ENCODE measurements at places on chromosomes 16 and 17. TPM values are rescaled to one million over a fixed set of nuclear protein-coding genes. Genes with fewer than 3 reads are reported as not detected.

- no peaks in the 10 kb centered on the region for H3K36me3 ChIP-seq
- no peaks in the 10 kb centered on the region for H3K27me3 ChIP-seq
- no peak overlapping the region for H3K27ac ChIP-seq
Observed at GRCh38 chr16:9859701-9860327, 322.4 kb downstream of the GRIN2A start.

DNA sequence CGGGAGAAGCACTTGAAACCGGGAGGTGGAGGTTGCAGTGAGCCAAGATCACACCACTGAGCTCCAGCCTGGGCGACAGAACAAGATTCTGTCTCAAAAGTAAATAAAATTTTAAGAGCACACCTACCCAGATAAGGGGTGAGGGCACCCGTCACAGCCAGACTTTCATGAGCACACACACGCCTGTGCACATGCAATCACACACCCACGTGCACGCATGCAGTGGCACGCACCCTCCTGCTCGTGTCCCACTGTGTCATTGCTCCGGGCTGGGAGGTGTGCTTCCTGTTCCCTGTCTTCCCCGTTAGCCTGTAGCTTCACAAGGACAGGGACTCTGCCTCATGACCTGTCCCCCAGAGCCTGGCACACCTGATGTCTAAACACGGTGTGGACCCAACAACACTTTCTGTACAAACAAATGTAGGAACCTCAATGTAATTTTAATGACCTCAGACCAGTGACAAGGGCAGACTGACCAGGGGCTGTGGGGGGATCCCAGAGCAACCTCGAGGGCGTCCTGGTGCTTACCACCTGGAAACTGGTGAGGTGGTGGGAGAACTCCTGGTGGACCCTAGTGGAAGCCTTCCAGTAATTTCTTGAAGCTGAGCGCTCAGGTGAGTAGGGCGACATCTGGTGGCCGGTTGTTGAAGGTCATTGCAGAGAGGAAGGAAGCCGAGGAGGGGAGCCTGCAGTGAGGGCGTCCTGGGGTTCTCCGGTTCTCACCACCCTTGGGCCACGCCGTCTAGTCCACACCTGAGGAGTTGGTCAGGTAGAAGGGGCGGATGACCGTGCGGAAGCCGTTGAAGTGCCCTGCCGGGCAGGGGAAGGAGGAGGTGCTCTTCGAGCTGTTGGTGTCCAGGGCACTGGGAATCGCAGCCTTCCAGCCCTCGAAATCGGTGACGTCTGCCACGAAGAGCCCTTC, 8.6 kb downstream of the LGALS3BP start:
- peaks cover 32% of the 10 kb centered on the region for H3K4me1 ChIP-seq
- no peak overlapping the region for H3K27ac ChIP-seq
- no peak overlapping the region for H3K4me3 ChIP-seq
- no peaks in the 10 kb centered on the region for H3K27me3 ChIP-seq
- DNase-seq = peak; percentile 94
- no peaks in the 10 kb centered on the region for H3K36me3 ChIP-seq

DNA sequence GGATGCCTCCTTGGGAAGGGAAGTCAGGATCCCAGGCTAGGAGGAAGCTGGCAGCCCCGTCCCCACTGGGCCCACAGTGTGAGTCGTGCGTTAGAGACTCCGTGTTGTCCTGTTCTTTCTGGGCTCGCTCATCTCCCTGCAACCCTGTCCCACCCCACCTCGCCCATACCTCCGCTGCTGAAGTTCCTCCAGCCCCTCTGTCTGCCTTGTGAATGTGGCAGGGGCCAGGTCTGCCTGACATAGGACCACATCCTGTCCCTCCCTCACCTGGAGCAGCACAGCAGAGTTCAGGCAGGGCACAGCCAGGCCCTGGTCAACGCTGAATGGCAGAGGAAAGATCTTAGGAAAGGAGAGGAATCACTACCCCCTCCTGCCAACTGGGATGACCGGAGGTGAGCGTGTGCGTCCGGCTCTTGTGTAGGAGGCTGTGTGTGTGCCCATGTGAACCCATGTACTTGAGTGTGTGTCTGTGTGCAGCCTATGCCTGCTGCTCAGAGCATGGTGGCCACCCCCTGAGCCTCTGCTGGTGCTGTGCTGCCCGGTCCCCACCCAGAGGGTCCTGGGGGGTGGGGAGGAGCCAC, 12.8 kb downstream of the KCNJ18 start:
- no peaks in the 10 kb centered on the region for H3K36me3 ChIP-seq
- no peaks in the 10 kb centered on the region for H3K4me1 ChIP-seq
- peaks cover 19% of the 10 kb centered on the region for H3K27me3 ChIP-seq
- no peak overlapping the region for H3K4me3 ChIP-seq

SMTNL2 gene
- 0.23 TPM for total RNA-seq

DNA sequence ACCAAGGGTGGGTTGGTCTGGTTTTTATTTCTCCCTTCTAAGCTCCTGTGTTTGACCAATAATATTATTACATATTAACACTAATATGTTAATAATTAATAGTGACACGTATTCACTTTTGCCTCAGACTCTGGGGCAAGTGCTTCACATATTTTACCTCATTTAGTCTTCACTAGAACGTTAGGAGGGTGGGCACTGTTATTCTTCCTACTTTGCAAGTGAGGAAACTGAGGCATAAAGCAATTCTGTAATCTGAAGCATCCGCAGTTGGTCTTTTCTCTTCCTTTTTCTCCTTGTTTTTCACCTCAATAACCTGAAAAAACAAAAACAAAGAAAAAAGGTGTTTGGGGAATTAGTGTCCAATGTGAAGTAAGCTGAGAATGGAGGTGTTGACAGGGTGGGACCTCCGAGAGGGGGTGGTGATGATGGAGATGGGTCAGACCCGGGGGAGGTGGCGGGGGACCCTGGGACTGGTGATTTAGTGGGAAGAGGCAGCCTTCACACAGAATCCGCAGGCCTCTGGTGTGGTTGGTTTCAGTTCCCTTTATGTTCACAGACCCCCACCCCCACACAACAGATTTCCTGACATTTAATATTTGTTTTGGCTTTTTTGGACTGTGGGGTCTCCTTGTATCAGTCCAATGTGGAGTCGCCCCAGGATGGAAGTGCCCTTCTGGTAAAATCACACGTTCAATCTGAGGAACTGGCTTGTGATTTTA, 3.7 kb downstream of the CDH1 start:
- H3K27me3 ChIP-seq = no peaks in the 10 kb centered on the region
- H3K4me1 ChIP-seq = peaks cover 3% of the 10 kb centered on the region
- DNase-seq = no peak
- no peak overlapping the region for H3K27ac ChIP-seq
- H3K4me3 ChIP-seq = no peak overlapping the region
- H3K36me3 ChIP-seq = no peaks in the 10 kb centered on the region

DNA sequence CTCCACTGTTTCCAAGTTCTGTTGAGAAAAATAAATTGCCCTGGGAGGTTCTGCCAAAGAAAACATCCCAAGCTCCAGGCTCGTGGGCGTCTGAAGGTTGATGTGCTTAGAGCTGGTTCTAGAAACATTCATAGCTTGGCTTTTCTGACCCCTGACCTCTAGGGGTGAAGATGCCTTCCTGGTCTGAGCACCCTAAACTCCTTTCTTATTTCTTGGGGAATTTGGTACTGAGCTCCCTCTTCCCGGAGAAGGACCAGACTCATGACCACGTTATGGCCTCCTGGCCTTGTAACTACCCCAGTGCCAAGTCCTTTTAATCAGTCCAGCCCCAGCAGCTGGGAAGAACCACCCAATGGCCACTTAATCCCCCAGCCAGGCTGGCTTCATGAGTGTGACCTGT, 66.4 kb downstream of the MYH11 start:
- H3K27me3 ChIP-seq = no peaks in the 10 kb centered on the region
- DNase-seq = no peak
- H3K4me3 ChIP-seq = no peak overlapping the region
- no peaks in the 10 kb centered on the region for H3K4me1 ChIP-seq
- no peaks in the 10 kb centered on the region for H3K36me3 ChIP-seq
- H3K27ac ChIP-seq = no peak overlapping the region

DNA sequence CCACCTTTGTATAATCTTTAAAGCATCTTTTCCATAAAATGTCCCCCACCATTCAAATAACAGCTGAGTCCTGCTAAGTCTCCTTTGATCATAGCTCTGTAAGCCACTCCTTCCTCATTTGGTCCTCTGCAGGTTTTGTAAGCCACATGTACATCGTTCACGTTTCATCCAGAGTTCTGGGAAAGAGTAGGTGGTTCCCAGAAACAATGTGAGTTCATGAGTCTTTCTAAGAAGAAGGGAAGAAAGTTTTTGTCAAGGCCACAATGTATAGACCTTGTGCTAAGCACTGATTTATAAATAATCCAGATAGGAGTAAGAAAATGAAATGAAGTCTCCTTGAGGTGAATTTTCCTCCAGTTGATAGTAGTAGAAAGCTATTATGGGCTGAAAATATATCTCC, 8.7 kb upstream of the ANKS4B start:
- H3K27me3 ChIP-seq = no peaks in the 10 kb centered on the region
- H3K27ac ChIP-seq = no peak overlapping the region
- no peaks in the 10 kb centered on the region for H3K36me3 ChIP-seq
- no peak for DNase-seq

TRPV3 gene
- 1.6 TPM for total RNA-seq

PRR29 gene
- not detected for total RNA-seq

FBXO39 gene
- not detected for total RNA-seq

- DNase-seq = peak; percentile 37
- H3K27ac ChIP-seq = peak overlapping the region; percentile 52
- peak overlapping the region; percentile 23 for H3K4me3 ChIP-seq
- no peaks in the 10 kb centered on the region for H3K27me3 ChIP-seq
Observed at GRCh38 chr17:50027881-50028735, 27.8 kb upstream of the ITGA3 start.

GRCh38 chr17:980406-981291, 1.1 kb upstream of the NXN start:
- H3K4me3 ChIP-seq = peak overlapping the region; percentile 90
- peak overlapping the region; percentile 59 for H3K27ac ChIP-seq
- peak; percentile 85 for DNase-seq
- peaks cover 2% of the 10 kb centered on the region for H3K36me3 ChIP-seq

DNA sequence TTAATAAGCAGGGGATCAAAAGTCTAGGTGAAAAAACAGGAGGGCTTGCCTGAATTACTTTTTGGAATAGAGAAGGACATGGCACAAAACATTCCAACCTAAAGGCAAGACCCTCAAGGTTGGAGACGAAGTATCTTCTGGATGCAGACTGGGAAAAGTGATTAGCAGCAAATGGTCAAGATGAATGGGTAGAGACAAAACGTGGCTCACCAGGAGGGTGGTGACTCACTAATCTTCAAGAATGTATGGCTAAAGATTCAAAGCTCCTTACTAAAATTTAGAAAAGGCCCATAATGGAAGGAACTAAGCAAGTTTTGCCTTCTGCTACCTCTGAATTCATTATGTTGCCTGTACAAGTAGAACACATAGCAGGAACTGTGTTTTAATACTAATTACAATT, 469.5 kb upstream of the RBFOX1 start:
- no peak for DNase-seq
- no peaks in the 10 kb centered on the region for H3K27me3 ChIP-seq
- H3K4me1 ChIP-seq = no peaks in the 10 kb centered on the region
- no peak overlapping the region for H3K4me3 ChIP-seq

DNA sequence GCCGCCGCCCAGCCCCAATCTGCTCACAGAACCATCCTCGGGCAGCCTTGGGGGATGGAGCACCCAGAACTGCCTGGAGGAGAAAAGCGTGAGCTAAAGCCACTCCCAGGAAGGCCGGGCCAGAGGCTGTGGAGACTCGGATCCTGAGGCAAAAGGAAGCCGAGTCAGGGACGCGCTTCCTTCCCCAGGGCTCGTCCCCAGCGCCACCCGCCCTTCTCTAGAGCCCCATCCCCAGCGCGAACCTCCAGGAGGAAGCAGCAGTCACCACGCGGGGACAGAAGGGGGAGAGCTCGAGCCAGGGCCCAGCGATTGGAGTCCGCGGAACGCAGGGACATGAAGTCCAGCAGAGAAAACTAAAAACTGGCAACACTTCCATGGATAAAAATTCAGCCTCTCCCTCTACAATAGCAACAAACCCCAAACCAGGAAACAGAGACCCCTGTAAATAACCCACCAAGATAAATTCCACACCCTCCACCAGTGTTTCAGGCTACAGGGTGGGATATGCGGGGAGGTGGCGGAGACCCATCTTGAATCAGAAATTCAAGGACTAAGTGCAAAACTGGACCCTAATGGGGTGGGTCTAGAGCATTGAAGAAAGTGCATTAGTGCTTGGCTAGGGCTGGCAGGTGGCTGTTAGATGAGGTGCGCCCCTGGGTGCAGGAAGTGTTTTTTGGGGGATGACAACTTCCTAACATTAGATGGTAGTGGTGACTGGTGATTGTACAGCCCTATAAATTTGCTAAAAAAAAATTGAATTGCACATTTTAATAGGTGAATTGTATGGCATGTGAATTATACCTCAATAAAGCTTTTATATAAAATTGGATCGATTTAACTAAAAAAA, 116.1 kb upstream of the METRNL start:
- no peak overlapping the region for H3K27ac ChIP-seq
- no peak for DNase-seq
- no peaks in the 10 kb centered on the region for H3K4me1 ChIP-seq
- peaks cover 5% of the 10 kb centered on the region for H3K27me3 ChIP-seq

DNA sequence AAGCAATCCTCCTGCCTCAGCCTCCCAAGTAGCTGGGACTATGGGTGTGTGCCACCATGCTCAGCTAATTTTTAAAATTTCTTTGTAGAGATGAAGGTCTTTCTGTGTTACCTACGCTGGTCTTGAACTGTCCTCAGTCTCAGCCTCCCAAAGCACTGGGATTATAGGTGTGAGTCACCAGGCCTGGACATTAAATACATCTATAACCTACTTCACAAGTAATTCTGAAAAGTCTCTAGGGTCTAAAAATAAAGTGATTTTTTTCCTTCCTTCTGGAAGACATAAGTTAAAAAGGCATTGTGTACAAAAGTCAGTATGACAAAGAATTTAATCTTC, 118.3 kb downstream of the PARN start:
- peak overlapping the region; percentile 80 for H3K27ac ChIP-seq
- H3K27me3 ChIP-seq = no peaks in the 10 kb centered on the region
- no peak overlapping the region for H3K4me3 ChIP-seq
- no peak for DNase-seq
- peaks cover 28% of the 10 kb centered on the region for H3K4me1 ChIP-seq

- peaks cover 13% of the 10 kb centered on the region for H3K4me1 ChIP-seq
- no peaks in the 10 kb centered on the region for H3K36me3 ChIP-seq
- DNase-seq = peak; percentile 64
- H3K27ac ChIP-seq = peak overlapping the region; percentile 71
- peak overlapping the region; percentile 43 for H3K4me3 ChIP-seq
- H3K27me3 ChIP-seq = no peaks in the 10 kb centered on the region
Observed at GRCh38 chr16:59170099-59170712, 436.1 kb upstream of the GOT2 start.

- H3K27me3 ChIP-seq = no peaks in the 10 kb centered on the region
- H3K4me3 ChIP-seq = no peak overlapping the region
- no peaks in the 10 kb centered on the region for H3K4me1 ChIP-seq
- DNase-seq = no peak
Observed at GRCh38 chr17:75499313-75500022, 15.9 kb downstream of the CASKIN2 start.

FXR2 gene
- total RNA-seq = 30.6 TPM

Data from SJCRH30 (cell line).